ENCODE measurements at places on chromosomes 4 and X. TPM values are rescaled to one million over a fixed set of nuclear protein-coding genes. Genes with fewer than 3 reads are reported as not detected.

DNA sequence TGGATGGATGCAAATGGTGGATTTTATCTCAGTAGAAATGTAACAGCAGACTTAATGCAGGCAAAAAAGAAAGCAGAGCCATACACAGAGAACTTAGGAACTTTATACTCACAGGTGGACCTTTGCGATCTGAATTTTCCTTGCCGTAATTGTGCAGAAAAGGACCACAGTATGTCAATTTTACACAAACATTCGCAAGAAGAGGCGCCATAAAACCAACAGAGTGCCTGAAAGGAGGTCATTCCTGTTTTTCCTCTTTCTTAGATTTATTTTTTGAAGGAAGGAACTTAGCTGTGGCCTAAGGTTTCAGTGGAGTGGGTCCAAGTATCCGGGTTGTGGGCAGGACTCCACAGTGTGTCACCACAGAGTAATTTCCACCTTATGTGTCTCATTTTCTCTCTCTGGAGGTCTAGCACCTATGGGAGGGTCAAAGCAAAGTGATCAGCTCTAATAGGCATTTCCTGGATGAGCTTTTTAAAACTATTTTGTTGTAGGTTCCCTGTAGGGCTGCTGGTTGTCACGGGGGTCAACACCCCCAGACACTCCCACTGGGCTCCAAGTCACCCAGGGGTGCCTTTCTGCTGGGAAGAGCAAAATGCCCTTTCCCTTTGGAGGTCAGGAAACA lies 24.7 kb upstream of the PBDC1 start:
- DNase-seq: peak; percentile 48

- DNase-seq: no peak
These were observed 112.9 kb upstream of the IQCM start for GRCh38 chr4:149928507-149928906.

DNA sequence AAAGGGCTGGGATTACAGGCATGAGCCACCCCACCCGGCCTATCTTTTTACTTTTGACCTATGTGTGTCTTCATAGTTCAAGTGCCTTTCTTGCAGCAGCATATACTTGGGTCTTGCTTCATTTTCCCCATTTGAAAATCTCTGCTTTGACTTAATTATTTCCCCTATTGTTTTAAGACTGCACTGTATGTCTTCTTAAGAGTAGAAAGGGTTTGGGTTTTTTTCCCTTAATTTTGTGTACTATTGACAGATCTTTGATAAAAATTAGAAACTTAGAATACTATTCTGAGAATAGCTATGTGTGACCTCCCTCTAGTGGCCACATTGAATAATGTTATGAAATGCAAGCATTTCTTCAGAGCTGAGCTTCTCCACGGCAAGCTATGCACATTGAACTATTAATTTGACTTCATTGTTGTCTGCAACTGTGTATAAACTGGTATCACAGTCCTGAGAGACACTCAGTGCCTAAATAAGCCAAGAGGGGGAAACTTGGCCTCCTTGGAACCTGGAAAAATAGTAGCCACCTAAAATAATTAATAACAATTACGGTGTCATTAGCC lies 8.7 kb upstream of the SLC25A4 start:
- no peak for DNase-seq

The IL1RAPL2 gene
- polyA plus RNA-seq: not detected

The XK gene
- not detected for polyA plus RNA-seq

The FREM3 gene
- not detected for polyA plus RNA-seq

All from CD4-positive, CD25-positive, alpha-beta regulatory T cell (primary cell).